ENCODE measurements at places on chromosomes 6 and 20.

DNA sequence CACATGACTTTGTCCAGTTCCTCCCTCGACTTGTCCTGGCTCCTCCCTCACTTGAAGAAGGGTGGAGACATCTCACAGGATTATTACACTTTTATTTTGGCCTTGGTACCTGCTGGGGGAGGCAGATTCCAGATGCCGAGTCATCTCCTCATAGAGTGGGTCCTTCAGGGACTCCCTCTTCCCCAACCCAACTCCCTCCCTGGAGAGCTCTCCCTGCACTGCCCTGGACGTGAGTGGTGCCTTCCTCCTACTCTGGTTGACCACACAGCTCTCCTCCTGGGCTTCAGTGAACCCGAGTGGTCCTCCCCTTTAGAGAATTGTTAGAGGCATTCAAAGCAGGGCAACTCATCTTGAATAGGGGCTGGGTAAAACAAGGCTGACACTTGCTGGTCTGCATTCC is 40.9 kb upstream of the MC3R start:
- DNase-seq, result no peak

DNA sequence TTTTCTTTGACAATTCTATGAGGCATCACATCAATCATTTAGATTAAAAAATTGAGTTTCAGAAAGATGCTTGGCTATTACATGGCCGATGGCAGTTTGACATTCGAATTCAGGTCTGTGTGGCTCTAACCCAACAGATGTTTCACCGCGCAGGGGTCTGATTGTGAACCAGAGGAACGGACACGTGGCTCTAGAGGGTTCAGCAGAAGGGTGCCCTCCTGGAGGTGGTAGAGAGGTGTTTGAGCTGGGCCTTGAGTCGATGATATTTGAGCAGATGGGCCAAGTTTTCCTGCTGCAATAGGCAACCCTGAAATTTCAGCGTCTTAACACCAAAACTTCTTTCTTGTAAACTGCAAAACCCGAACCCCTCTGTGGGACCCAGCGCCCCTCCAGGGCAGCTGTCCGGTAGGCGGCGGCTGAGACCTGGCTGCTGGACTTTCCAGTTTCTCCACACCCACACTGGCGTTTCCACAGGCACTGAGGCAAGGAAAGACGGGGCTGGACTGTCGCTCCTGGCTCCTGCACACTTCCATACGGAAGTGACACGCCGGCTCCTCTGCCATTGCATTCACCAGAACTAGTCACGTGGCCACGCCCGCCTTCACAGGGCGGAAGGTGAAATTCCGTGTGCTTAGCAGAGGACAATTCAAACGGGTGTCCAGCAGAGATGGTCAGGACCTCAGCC is 11.3 kb upstream of the AFDN start:
- no peak for DNase-seq

GRCh38 chr6:130742131-130742681 is 85.0 kb upstream of the SMLR1 start:
- DNase-seq, result no peak

GRCh38 chr20:45117581-45117980 is 2.6 kb upstream of the WFDC5 start:
- DNase-seq, result no peak

GRCh38 chr20:4962241-4962855 is 39.0 kb downstream of the SLC23A2 start:
- no peak for DNase-seq

DNA sequence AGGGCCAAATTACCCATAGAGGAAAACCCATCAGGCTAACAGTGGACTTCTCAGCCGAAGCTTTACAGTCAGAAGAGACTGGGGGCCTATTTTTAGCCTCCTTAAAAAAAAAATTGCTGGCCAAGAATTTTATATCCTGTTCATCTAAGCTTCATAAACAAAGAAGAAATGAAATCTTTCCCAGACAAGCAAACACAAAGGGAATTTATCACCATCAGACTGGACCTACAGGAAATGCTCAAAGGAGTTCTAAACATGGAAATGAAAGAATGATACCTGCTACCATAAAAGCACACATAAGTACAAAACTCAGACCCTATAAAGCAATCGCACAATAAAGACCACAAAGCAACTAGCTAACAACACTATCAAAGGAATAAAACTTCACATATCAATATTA is 19.3 kb downstream of the DTNBP1 start:
- no peak for DNase-seq

GRCh38 chr20:60313614-60314013 is 355.4 kb downstream of the CDH26 start:
- DNase-seq, result no peak
